Heart right ventricle (tissue), 16 donors: ENCODE measurements at places on chromosomes 12 and 14. TPM values are rescaled to one million over a fixed set of nuclear protein-coding genes. Genes with fewer than 3 reads are reported as not detected.

GRCh38 chr14:89911010-89911919 lies 43.3 kb downstream of the EFCAB11 start:
- no peak for DNase-seq

- DNase-seq = no peak
Measured at GRCh38 chr12:46933947-46934346, 108.2 kb upstream of the SLC38A4 start.

GRCh38 chr12:66653796-66654195 lies 25.1 kb downstream of the GRIP1 start:
- DNase-seq = no peak

- DNase-seq = peak; percentile 41
Measured at GRCh38 chr14:102320033-102320660, 601 bp downstream of the ZNF839 start.

DNA sequence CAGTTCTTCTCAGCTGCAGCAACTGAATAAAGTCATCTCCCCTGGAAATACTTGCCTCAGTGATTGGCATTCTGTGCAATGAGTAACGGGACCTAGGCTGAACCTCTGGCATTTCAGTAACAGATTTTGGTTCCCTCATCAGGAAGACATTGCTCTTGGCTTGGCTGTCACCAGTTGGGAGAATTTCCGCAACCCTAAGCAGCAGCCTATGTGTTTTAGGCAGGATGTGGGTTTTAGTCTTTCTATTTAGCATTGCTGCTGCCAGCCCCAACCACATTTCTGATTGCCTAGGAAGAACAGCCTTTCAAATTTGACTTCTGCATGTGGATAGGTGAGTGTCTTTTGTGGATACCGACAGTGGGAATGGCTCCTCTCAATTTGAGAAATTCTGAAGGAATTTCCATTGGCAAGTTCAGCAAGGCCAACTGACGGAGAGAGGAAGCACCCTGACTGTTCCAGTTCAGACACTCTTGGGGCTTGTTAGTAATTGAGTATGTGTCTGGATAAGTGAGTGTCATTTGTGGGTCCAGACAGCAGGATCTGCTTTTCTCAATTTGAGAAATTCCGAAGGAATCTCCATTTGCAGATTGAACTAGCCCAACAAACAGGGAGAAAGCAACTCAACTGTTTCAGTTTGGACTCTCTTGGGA lies 19.0 kb upstream of the CLEC2A start:
- no peak for DNase-seq

GRCh38 chr12:84741692-84742091 lies 170.9 kb downstream of the SLC6A15 start:
- DNase-seq = no peak

DNA sequence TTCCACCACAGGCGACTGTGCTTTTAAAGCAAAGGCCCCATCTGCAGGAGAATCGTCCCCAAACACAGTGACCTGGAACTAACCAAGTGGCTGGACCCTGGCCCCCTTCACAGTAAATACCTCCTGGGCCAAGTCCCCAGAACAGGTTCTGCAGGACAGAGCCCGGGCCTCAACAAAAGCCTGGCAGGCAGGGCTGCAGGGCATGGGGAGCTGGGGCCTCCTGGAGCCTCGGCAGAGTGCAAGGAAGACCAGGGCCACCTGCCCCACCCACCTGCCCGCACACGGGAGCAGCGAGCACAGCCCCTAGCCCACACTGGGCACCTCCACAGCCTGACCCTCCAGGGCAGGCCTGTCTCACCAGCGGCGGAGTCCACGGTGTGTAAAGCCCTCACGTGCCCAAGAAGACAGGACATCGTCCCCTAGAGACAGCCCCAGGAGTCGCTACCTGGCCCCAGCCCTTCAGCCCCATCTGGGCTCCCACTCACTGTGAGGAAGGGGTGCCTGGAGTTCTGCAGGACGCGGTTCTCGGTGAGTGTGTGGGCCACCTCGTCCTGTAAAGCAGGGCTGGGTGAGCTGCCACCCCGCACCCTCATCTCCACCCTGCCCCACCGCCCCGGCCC lies 21.0 kb downstream of the AKT1 start:
- DNase-seq = no peak

GRCh38 chr12:30447061-30447750 lies 248.5 kb downstream of the IPO8 start:
- no peak for DNase-seq

DNA sequence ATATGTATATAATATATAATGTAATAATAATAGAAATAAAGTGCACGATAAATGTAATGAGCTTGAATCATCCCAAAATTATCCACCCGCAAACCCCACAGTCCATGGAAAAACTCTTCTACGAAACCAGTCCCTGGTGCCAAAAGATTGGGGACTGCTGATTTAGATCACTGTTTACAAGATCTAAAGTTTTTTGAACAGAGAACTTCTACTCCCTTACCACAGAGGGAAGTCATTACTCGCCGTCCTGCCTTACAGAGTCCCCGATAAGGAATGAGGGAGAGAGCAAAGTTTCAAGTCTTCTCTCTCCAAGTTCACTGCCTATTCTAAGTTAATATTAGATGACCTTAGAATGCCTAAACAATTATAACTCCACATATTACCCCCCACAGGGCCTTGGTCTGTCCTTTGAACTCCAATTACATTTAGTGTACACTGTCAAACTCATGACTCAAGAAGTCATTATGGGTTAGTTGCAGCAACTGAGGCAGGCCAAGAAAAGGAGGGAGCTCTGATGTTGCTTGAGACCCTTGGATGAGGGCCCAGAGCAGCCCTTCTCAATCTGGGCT lies 21.8 kb upstream of the DHRS4 start:
- DNase-seq = no peak

- DNase-seq = peak; percentile 69
Measured at GRCh38 chr14:55580470-55581341, 699 bp downstream of the KTN1 start.

DNA sequence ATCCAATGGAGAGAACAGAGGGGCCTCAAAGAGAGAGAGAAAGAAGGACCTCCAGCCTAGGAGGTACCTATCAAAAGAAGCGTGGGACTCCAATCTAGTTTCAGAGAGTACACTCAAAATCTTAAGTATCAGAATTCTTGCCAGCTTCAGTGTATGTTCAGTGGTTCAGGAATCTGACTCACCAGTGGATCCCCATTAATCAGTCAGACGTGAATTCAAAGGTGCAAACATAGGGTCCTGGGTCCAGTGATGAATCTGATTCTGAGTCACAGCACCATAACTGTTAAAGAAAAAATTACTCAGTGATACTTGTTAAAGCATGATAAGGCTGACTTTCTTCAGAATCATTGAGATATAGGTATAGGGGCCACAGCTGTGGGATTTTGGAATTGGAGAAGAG lies 33.2 kb downstream of the ETNK1 start:
- DNase-seq = no peak

DNA sequence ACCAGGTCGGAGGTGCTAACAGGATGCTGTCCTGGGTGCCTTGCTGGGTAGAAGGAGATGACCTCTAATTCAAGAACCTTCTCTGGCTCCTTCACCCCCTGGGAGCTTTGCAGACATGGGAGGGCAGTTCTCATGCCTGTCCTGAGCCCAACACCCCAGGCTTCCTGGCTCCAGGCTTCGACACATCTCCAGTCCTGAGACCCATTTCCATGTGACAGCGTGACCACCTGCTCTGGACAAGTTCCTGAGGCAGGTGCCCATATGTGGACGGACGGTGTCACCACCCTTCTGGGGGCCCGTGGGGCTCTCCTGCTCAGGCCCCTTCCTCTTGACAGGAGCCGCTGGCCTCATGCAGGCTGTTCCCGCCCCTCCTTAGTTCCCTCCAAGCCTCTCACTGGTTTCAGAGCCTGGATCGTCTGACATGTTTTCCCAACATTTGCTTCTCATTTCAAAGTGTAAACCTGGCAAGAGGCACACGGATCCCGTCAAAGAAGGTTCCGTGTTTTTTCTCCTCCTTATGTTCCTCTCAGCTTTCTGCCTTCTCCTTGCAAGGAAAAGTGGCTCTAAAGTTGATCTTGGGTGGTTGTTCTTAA lies 291.9 kb upstream of the RTL1 start:
- DNase-seq = no peak

GRCh38 chr14:77574446-77575115 lies 41.9 kb downstream of the SPTLC2 start:
- no peak for DNase-seq

DNA sequence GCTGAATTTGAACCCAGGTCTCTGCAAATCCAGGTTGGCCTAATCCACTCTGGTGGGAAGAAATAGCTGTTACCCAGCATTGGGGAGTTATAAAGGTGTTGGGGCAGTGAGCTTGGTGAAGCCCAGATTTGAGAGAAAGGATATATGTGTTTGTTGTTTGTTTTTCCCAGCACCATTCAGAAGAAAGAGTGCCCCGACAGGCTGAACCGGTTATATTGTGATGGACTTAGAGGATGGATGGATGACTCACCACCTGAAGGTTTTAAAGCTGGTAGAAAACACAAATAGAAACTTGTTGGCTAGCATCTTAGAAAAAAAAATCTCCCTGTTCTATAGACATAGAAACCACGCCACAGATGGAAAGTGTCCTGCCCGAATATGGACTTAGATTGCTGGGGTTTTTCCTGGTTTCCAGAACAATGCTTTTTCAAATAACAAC lies 404.6 kb downstream of the MED13L start:
- DNase-seq = no peak

DNA sequence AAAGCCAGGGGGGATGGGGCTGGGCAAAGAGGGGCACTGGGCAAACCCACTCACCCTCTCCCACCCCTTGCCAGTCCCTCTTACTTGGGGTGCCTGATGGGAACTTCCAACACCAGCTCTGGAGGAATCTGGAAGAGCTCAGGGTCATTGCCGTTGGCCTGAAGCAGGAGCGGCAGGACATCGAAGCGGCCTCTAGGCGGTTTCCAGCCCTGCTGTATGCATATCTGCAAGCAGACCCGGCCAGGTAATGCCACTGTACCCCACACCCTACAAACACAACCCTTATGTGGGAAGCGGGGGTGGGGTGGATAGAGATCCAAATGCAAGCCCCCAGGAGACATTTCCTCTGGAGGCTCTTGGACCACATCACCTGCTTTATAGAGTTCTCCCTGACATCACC lies 83.6 kb downstream of the NOS1 start:
- DNase-seq = no peak

GRCh38 chr12:33589576-33590114 lies 150.0 kb upstream of the SYT10 start:
- DNase-seq = no peak

- no peak for DNase-seq
Measured at GRCh38 chr12:57724936-57725740, 13.4 kb downstream of the AGAP2 start.

GRCh38 chr12:121794534-121795033 lies 1.1 kb upstream of the RHOF start:
- no peak for DNase-seq

DNA sequence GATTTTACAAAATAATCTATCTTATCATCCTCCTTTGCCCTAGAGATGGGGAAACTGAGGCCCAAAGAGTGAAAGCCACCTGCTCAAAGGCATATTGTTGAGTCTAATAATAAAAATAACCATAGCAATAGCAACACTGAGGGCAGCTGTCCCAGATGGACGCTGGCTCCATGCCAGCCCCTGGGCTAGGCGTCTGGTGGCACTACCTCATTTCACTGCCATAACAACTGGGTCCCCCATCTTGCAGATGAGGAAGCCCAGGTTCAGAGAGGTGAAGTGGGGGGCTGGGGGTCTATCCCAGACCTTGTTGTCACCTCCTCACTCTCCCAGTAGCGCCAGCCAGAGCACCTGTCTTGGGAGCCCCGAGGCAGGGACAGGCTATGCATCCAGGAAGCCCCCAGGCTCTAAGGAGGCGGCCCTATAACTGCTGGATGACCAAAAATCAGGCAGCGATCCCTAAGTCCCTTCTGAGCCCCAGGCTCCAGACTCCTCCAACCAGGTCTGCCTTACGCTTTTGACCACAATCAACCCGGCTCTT lies 12.8 kb downstream of the BDKRB2 start:
- DNase-seq = no peak

DNA sequence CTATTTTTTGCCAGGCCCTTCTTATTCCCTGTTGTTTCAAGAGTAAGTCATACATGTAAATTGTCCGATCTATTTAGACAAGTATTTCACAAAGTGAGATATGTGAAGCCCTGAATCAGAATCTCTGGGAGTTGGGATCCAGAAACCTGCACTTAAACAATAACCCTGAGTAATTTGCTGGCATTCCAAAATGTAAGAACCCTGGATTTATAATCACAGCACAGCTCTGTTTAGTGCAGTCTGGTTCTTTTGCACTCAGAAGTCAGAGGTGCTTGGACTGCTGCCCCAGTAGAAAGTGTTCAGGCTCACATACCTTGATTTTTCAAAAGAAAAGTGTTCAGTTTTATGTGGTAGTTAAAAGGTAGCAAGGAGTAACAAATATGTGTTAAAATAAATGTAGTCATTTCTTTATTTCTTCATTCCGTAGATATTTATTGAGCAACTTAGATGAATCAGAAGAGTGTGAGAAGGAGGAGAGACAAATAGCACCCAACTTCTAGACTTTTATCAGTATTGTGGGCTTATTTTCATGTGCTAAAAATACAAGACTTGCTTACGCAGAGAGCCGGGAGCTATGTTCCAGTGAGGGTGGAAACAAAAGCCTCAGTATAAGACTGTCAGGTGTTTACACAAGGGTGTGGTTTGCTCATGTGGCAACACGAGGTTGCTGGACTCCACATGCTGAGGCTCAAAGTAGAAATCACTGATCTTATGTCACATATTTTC lies 70.1 kb downstream of the SYNE2 start:
- DNase-seq = no peak

DNA sequence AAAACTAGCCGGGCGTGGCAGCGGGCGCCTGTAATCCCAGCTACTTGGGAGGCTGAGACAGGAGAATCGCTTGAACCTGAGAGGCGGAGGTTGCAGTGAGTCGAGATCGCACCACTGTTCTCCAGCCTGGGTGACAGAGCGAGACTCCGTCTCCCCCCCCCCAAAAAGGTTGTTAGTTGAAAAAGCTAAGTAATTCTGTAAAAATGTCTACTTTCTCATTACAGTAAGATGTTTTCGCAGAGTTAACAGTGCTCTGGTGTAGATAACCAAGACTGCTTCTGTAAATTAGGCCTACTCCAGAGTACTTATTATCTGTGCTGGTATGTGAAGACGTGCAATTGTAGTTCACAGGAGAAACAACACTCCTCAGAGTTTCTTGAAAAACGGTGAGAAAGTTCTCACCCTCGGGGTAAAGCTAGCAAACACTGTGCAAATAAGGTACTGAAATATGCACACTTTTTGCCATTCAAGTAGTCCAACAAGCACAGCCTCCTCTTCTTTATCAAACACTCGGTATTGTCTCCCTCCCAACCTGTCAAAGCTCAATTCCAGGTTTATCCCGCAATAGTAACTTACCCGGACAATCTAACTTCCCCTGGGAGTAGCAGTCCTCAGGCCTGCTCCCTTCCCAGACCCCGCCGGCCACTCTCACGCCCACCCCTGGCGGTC lies 974 bp downstream of the BTBD7 start:
- DNase-seq = no peak

Gene RIMBP2
- not detected for total RNA-seq

Gene GALNT4
- 1.4 TPM for total RNA-seq

Gene TSPAN8
- total RNA-seq = not detected

Gene PMCH
- total RNA-seq = not detected

Gene ACVRL1
- total RNA-seq = 16.6 TPM

Gene TDP1
- 1.4 TPM for total RNA-seq

Gene SARNP
- 51.1 TPM for total RNA-seq

Gene GPR84
- total RNA-seq = not detected

Gene NKX2-8
- not detected for total RNA-seq

Gene HRK
- total RNA-seq = 2.9 TPM

Gene IFI27L1
- 7.7 TPM for total RNA-seq

Gene RABGGTA
- 20.4 TPM for total RNA-seq

Gene STXBP6
- 27.2 TPM for total RNA-seq

Gene B3GNT4
- not detected for total RNA-seq

Gene GUCY2C
- total RNA-seq = 0.06 TPM

Gene KLRG1
- 7.5 TPM for total RNA-seq

Gene HOXC11
- not detected for total RNA-seq

Gene DIO3
- not detected for total RNA-seq

Gene CFAP251
- 1.2 TPM for total RNA-seq
